PC-9 (cell line): ENCODE measurements at places on chromosomes 1 and 21. TPM values are rescaled to one million over a fixed set of nuclear protein-coding genes. Genes with fewer than 3 reads are reported as not detected.

The RIPPLY3 gene
- 0.17 TPM in 1 of 2 replicates, not detected in the other for total RNA-seq

The CFHR1 gene
- total RNA-seq, result 0.81 TPM in 1 of 2 replicates, not detected in the other

The AIRE gene
- total RNA-seq, result not detected in 2 replicates

The TCHHL1 gene
- not detected in 2 replicates for total RNA-seq

The COL6A1 gene
- total RNA-seq, result 43.1 and 51.8 TPM in 2 replicates

The GSTM5 gene
- not detected in 2 replicates for total RNA-seq

The CFHR2 gene
- not detected in 2 replicates for total RNA-seq

The S100A4 gene
- total RNA-seq, result 303 and 346 TPM in 2 replicates

The PLA2G2A gene
- not detected in 2 replicates for total RNA-seq

The ANKRD34A gene
- 0.33 and 0.50 TPM in 2 replicates for total RNA-seq

The IGSF8 gene
- total RNA-seq, result 27.4 and 38.0 TPM in 2 replicates

The CASQ1 gene
- not detected in 2 replicates for total RNA-seq

The LCE3D gene
- total RNA-seq, result not detected in 2 replicates

The DNASE2B gene
- not detected in 2 replicates for total RNA-seq

The TRIM17 gene
- total RNA-seq, result 47.4 and 55.5 TPM in 2 replicates

The AMY1A gene
- total RNA-seq, result not detected in 2 replicates

The MX1 gene
- 6.4 and 10.7 TPM in 2 replicates for total RNA-seq

The SPOCD1 gene
- total RNA-seq, result 10.2 and 14.6 TPM in 2 replicates

The LCE1E gene
- total RNA-seq, result not detected in 2 replicates

The AMY1B gene
- not detected in 2 replicates for total RNA-seq

The FCMR gene
- total RNA-seq, result 0.63 and 1.2 TPM in 2 replicates

The KCTD3 gene
- 46.4 and 53.6 TPM in 2 replicates for total RNA-seq

The MYOG gene
- total RNA-seq, result not detected in 2 replicates

The DUSP10 gene
- 7.0 and 8.7 TPM in 2 replicates for total RNA-seq

The GRHL3 gene
- total RNA-seq, result 1.1 and 1.7 TPM in 2 replicates

The MAGI3 gene
- total RNA-seq, result 17.3 and 18.5 TPM in 2 replicates

The NLRP3 gene
- 0.30 TPM in 1 of 2 replicates, not detected in the other for total RNA-seq

The SLC9C2 gene
- not detected in 2 replicates for total RNA-seq

The SORT1 gene
- 25.7 and 27.9 TPM in 2 replicates for total RNA-seq

The BRDT gene
- not detected in 2 replicates for total RNA-seq
